Ovary (tissue), 10 donors: ENCODE measurements at places on chromosomes 16 and 17. TPM values are rescaled to one million over a fixed set of nuclear protein-coding genes. Genes with fewer than 3 reads are reported as not detected.

DNA sequence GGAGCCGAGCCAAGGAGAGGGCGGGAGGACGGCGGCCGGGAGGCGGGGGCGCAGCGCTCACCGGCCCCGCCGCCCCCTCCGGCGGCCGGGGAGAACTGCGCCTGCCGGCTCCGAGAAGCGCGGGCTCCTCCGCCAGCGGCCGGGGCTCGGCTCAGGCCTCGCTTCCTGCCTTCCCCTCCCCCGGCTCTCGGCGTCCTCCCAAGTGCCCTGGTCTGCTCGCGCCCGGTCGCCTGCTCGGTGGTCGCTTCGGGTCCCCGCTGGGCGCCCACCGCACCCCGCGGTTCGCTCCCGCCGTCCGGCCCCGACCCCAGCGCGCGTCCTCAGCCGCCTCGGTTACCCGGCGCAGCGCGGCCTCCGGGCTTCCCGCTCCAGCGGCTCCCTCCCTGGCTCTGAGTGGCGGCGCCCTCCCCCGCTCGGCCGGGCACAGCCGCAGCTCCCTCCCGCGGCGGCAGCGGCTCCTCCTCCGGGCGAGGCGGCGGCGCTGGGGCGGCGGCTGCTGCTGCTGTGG is 313 bp downstream of the UBTF start:
- peak; percentile 69 for DNase-seq

DNA sequence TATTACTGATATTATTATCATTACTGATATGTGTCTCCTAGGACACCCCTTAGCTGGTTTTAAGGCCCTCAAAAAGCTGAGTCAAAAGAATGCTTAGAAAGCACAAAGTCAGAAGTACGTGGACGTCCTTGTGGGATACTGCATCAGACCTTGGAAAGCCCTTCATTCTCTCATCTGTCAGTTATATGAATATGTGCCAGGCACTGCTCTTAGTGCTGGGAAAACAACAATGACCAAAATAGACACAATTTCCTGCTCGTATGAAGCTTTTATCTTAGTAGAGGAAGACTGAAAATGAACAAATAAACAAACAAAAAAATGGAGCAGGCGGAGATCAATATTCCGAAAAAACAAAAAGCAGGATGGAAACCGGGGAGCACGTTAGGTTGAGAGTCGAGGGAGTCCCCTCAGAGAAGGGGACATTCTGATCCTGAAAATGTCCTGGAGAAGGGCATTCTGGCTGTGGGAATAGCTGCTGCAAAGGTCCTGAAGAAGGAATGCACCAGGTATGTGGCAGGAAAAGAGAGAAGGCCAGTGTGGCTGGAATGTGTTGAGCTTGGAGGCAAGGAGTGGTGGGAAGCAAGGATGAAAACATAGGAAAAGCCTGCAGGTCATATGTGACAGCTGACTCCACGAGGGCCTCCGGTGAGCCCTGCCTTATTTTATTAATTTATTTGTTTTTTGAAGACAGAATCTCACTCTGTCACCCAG is 15.5 kb upstream of the TMEM94 start:
- no peak for DNase-seq

DNA sequence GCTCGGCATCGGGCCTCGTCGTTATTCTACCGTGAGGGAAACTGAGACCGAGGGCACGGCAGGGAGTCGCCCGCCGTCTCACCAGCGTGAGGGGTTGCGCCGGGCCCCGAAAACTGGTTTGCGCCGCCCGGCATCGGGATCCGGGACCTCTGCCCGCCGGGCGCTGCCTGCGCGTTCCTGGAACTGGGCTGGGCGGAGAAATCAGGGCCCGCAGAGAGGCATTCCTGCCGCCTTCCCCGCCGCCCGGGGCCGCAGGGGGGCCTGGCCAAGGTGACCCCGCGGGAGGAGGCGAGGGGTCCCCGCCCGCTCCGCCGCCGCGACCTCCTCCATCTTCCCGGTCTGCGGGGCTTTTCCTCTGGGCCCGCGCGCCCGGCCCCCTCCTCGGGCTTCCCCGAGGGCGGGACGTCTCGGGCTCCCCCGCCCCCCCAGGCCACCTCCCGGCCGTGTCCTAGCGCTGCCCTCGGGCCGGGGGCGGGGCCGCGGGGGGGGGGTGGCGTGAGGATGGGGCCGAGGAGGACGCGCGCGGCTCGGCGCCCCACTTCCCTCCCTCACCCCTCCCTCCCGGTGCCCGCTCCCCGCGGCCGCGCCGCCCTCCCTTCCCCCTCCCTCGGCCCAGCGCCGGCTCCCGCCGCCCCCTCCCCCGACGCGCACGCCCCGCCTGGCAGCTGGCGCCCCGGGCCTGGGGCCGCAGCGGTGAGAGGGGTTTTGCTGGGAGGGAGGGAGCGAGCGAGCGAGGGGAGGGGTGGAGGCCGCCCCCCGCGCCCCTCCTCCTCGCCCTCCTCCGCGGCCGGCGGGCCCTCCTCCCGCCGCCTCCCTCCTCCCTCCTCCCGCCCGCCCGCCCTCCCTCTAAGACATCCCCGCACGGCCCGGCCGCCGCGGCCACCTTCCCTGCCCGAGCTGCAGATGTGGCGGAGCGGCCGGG is at the start of gene GLIS2:
Gene GLIS2 (plus strand): TSS at position 882 of the 922 bp plus-strand sequence. CDS start 16,214 bp downstream, outside the sequence.
- DNase-seq = peak; percentile 88

- DNase-seq = no peak
Measured at GRCh38 chr17:65222214-65222738, 85.1 kb downstream of the RGS9 start.

- no peak for DNase-seq
Measured at GRCh38 chr16:9370061-9370491, 278.6 kb downstream of the HAPSTR1 start.

GRCh38 chr17:2899906-2900305 is 103.7 kb downstream of the RAP1GAP2 start:
- DNase-seq = no peak

Gene CCL16
- not detected for total RNA-seq
